Lower lobe of right lung (tissue), 2 donors: ENCODE measurements at places on chromosomes 16 and 17. TPM values are rescaled to one million over a fixed set of nuclear protein-coding genes. Genes with fewer than 3 reads are reported as not detected.
A peak's percentile ranks its signal among the peaks of the same experiment; 100 is the strongest.

Gene TBC1D3H
- total RNA-seq = not detected

Gene KRT15
- total RNA-seq = 9.0 TPM

GRCh38 chr16:5064915-5065314, 841 bp downstream of the C16orf89 start:
- DNase-seq = peak; percentile 82

DNA sequence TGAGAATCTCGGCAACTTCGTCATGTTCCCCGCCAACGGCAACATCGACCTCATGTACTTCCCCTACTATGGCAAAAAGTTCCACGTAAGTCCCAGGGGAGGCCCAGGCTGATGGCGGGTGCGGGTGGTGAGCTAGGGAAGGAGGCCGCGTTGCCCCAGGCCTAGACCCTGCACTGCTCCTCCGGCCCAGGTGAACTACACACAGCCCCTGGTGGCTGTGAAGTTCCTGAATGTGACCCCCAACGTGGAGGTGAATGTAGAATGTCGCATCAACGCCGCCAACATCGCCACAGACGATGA, 4.8 kb downstream of the ATP1B2 start:
- DNase-seq = no peak

GRCh38 chr16:64475627-64476351, 646.1 kb downstream of the CDH11 start:
- no peak for DNase-seq

Gene SLC13A2
- total RNA-seq = not detected

Gene ARHGDIG
- not detected for total RNA-seq

DNA sequence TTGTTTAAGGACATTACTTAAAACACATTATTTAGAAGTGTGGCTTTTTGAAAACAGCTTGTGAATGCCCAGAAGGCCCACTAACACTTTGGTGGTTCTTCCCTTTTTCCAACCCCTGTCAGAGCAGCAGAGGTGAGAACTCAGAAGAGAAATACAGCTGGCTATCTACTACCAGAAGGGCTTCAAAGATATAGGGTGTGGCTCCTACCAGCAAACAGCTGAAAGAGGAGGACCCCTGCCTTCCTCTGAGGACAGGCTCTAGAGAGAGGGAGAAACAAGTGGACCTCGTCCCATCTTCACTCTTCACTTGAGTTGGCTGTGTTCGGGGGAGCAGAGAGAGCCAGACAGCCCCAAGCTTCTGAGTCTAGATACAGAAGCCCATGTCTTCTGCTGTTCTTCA, 6.9 kb upstream of the RAPGEFL1 start:
- no peak for DNase-seq

DNA sequence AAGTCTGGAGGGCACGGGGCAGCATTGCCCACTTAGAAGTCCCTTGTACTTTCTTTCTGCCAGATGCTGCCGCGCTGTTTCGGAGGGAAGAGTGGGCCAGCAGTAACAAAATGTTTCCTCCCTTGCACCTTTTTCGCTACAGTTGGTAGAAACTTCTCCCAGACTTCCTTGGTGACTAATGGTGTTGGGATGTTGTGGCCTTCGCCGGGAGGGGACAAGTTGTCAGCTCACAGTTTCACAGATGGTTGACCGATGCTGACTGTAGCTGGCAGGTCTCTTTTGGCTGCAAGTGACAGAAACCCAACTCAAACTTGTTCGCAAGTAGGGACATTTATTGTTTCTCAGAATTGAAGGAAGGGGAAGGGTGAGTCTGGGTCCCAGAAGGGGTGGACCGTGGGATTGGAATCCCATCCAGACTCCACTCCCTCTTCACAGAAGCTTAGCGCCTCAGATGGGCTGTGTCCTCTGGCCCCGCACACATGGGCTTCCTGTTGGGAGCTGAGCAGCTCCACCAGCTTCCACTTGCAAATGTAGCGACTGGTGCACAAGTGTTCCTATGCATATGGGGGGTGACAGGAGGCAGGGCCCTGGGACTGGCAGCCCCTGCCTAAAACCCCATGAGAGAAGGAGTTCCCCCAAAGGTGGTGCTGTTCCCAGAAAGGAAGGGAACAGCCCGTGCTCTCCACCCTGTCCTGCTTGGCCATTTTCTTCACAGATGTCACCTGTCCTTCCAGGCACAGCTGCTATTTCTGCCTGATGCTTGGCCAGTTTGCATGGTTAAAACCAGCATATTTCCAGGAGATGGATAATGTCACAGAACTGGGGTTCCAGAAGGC, 30.9 kb upstream of the RPRML start:
- no peak for DNase-seq
